ENCODE measurements at places on chromosomes 4 and X.

GRCh38 chrX:29231800-29232199 lies 644.6 kb downstream of the IL1RAPL1 start:
- DNase-seq = no peak

GRCh38 chr4:8417071-8417614 lies 23.4 kb downstream of the ACOX3 start:
- DNase-seq = no peak

- no peak for DNase-seq
Measured at GRCh38 chr4:142485452-142485851, 360.6 kb downstream of the INPP4B start.

DNA sequence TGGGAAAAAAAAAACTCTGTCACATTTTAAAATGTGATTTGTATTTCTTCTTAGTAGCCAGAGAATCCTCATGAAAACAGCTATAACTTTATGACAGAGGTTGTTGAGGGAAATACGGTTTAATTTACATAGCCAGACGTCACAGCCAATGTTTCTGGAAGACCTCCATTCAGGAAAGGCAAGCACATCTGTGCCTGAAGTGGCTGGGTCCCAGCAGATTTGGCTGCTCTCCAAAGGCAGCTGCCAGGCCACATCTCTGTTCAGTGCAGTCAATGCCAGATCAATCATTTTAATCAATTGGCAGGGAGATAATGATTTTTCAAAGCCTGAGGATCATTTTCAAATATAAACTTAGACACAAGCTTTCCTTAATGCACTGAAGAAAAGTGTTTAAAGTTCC lies 86.5 kb upstream of the ZIC3 start:
- DNase-seq = no peak

- DNase-seq = no peak
Measured at GRCh38 chrX:39682778-39683177, 415.0 kb downstream of the BCOR start.

DNA sequence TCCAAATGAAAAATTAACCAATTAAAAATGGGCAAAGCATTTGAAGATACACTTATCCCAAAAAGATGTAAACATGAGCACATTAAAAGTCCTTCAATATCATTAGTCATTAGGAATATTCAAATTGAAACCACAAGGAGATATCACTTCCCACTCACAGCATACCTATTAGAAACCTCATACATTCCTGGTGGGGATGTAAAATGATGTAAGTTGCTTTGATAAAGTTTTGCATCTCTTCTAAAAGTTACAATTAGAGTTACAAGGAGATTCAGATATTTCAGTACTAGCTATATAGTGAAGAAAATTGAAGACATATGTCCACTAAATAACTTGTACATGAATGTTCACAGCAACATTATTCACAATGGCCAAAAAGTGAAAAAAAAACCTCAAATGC lies 1109.3 kb upstream of the LCORL start:
- no peak for DNase-seq

- DNase-seq = peak; percentile 20
Measured at GRCh38 chrX:53288189-53288588, 6.8 kb upstream of the IQSEC2 start.

GRCh38 chrX:108993909-108994308 lies 257.5 kb upstream of the IRS4 start:
- no peak for DNase-seq

Data from activated CD8-positive, alpha-beta T cell treated with anti-CD3 and anti-CD28 coated beads for 36 hours (primary cell).